ENCODE measurements at places on chromosomes 7 and 10.

GRCh38 chr10:505419-505818, 184.0 kb downstream of the DIP2C start:
- DNase-seq: no peak

GRCh38 chr10:113476191-113476590, 76.7 kb upstream of the HABP2 start:
- no peak for DNase-seq

DNA sequence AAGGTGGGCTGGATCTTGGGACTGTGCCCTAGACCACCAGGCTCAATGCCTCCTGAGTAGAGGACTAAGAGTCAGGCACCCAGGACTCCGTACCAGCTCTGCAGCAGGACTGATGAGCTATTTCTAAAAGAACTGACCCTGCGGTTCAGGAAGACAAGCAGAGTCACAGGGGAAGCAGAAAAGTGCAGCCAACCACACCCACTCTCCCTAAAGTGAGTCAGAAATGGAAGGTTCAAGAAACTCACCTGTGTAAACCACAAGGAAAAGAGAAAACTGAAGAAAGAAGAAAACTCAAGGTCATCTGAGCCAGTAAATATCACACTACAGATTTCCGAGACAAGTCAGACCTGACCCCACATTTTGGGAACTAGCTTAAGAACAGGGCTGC, 2.5 kb downstream of the PARP12 start:
- no peak for DNase-seq

- DNase-seq: no peak
Observed at GRCh38 chr10:36148207-36148606, 506.1 kb upstream of the FZD8 start.

DNA sequence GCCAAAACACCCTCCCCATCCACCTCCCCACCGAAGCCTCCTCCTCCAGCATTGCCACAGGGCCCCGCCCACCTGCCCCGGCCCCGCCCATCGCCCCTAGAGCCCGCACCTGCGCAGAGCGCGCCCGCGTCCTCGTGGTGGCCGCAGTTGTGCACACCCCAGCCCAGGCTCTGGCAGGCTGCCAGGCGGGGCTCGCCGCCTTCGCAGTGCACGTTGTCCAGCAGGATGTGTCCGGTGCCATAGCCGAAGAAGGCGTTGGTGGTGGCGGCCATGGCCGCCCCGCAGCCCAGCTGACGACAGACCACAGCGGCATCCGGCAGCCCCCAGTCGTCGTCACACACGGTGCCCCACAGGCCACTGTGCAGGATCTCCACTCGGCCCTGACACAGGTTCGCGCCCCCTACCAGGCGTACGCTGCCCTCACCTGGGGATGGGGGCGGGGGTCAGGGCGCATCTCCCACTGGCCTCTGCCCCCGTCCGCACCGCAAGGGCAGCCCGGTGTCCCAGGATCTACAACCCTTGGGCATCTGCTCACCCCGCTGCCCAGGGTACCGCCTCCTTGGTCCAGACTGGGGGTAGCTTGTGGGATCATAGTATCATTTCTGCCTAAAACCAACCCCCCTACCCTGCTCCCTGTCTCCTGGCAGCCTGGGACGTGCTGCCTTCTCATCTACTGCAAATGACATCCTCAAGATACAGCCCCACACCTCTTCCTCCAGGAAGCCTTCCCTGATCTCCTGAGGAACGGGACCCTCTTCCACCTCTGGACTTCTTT, 11.9 kb downstream of the SSC4D start:
- no peak for DNase-seq

DNA sequence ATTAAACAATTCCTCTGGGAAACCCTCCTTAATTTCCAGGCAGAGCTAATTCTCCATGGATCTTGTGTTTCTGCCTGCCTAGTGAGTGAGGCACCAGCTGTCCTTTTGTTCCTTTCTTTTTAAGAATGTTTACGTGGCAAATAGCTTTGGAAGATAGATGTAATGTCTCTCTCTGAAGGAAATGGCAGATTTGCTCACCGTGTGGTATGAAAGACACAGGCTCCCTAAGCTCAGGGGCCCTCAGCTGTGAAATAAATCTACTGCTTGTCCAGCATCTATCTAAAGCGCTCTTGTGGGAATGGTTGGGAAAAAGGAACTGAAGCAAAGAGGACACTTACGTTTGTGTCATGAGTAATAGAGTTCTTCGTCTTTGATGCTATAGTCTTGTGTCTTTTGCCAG, 64.6 kb downstream of the FAS start:
- DNase-seq: no peak

GRCh38 chr10:49602380-49603023, 7.6 kb upstream of the SLC18A3 start:
- DNase-seq: no peak

DNA sequence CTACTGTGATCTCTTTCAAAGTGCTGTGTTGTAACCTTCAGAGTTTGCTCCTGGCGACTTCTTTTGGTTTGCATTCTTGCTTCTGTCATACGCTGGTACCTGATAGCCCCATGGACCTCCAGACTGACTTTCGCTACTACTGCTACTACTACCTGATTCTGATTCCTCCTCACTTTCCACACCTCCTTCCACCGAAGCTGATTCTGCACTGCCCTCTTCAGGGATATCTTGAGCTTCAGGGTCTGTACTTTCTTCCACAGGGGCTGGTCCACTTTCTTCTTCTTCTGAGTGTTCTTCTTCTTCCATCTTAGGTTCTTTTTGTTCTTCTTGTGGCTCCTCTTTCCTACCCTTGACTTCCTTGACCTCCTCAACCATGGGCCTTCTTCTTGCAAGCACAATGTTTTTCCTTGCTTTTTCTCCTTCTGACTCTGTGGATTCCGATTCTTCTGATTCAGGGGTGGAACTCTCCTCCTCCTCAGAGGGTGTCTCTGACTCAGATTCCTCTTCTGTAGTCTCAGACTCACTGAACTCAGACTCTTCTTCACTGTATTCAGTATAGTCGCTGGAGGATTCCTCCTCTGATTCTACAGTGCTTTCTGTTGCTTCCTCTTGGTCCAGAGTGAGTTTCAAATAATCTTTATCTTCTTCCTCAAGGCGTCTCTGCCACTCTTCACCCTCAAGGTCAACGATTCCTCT, 992.2 kb downstream of the PCDH15 start:
- DNase-seq: no peak

GRCh38 chr7:146146831-146147486, 30.4 kb downstream of the CNTNAP2 start:
- DNase-seq: no peak

- no peak for DNase-seq
Observed at GRCh38 chr10:109743146-109743545, 180.2 kb downstream of the XPNPEP1 start.

- no peak for DNase-seq
Observed at GRCh38 chr10:672992-673391, 16.5 kb downstream of the DIP2C start.

DNA sequence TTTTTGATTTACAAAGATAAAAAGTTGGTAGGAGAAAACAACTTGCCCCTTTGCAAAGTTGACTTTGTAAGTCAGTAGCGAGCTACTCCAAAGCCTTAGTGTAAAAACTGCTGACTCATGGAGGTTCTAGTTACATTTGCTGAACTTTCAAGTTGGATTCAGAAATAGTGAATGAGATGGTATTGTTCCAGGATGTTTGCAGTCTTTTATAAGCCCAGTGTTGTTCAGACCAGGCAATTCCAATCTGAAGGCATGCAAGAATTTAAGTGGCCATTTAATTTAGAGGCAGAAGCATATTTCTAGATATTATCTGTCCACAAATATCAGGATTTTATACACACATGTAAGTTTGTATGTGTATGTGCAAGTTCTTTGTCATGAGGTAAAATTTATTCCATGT, 21.6 kb downstream of the TES start:
- no peak for DNase-seq

DNA sequence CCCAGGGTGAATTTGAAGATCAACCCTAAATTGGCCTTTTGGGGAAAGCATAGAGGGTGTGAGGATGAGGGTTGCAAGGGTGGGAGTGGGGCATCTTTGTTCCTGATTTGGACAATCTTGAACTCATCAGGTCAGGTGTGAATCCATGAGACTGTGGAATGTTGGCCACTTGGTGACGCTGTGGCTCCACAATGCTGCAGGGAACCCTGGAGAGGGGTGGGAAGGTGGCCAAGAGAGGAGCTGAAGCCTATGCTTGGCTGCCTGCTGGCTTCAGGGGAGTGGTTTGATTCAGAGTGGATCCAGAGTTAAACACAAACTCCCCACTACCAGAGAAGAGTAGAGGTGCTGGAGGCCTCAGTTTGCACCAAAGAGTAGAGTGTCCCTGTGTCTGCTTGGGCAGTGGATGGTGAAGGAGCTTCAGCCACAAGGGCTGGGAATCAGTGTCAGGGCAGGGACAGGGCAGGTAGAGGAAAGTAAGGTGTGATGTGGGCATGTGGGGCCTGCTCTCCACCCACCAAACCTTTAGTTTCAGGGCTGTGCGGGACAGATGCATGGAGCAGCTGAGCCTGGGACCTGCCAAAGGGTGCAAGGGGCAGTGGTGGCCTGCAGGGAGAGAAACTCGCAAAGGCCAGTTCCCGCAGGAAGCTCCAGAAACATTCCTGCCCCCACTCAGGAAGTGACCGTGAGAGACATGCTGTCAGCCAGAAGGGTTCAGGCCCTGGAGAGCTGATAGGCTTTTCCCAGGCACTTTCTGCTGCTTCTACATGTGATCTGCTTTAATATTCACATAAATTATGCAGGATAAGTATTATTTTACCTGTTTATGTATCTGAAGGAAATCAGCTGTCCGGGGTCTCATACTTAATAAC, 81.0 kb upstream of the PRSS58 start:
- DNase-seq: no peak

- no peak for DNase-seq
Observed at GRCh38 chr10:71878327-71879034, 27.4 kb upstream of the PSAP start.

Data from GM12864 (cell line).